ENCODE measurements at places on chromosomes 7 and 10. TPM values are rescaled to one million over a fixed set of nuclear protein-coding genes. Genes with fewer than 3 reads are reported as not detected.

DNA sequence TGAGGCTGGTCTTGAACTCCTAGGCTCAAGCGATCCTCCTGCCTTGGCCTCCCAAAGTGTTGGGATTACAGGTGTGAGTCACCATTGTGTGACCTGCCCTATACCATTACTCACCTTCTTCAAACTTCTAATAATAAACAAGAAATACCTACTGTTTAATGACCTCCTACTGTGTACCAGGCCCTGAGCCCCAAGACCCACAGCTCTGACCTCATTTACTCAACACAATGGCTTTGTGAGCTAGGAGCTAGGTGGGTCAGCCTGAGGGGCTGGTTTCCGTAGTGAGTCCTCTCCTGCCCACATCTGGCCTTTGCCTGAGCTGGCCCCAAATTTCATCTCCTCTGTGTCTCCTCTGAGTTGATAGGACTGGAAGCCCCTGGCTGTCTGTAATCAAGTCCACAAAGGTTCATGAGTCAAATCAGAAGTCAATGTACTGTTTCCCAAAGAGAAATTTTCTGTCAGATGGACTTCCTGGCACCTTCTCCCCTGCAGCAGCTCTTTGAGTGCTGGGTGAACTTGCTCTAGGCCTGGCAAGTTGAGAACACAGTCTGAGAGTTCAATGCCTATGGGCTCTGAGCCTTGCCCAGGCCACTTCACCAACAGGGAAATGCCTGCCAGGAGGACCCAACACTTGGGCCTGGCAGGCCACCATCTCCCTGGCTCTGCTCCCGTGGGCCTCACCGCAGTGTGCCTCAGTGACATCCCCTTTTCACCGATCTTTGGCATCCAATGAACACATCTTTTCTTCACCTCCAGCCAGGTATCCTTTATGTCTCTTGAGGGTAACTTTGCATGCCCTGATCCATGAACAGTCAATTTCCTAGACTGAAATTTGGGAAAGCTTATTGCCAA lies 24.0 kb downstream of the NEURL1 start:
- no peak for DNase-seq

DNA sequence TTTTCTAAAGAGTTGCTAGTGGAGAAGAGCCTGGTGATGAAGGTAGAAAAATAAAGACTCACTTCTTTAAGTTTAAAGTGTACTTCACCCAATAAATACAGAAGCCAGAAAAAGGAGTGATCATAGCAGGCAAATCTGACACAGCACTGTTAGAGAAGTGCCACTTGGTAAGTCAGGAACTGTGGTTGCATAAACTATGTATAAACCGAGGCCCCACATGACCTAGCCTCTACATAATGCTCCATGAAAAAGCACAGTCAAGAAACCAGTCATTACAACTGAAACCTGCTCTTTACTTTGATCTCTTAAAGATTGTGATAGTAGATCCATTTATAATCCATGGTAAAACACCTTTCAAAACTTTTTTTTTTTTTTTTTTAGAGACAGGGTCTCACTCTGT lies 172.1 kb upstream of the PHYHIPL start:
- DNase-seq: no peak

- no peak for DNase-seq
Observed at GRCh38 chr7:94897541-94897940, 9.9 kb upstream of the PPP1R9A start.

- DNase-seq: no peak
Observed at GRCh38 chr7:125326666-125327255, 397.1 kb upstream of the POT1 start.

GRCh38 chr7:140060788-140061606 lies 1.8 kb downstream of the PARP12 start:
- no peak for DNase-seq

Gene STEAP4
- total RNA-seq: not detected

Gene COPG2
- total RNA-seq: 62.7 TPM

DNA sequence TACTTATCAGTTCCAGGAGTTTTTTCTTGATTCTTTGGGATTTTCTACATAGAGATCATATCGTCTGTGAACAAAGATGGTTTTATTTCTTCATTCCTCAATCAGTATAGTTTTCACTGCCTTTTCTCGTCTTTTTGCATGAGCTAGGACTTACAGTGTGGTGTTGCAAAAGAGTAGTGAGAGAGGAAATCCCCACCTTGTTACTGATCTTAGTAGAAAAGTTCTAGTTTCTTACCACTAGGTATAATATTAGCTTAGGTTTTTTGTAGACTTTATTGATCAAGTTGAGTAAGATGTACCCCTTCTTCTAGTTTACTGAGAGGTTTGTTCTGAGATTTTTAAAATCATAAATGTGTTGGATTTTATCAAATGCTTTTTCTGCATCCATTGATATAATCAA lies 123.3 kb downstream of the TMEM26 start:
- no peak for DNase-seq

DNA sequence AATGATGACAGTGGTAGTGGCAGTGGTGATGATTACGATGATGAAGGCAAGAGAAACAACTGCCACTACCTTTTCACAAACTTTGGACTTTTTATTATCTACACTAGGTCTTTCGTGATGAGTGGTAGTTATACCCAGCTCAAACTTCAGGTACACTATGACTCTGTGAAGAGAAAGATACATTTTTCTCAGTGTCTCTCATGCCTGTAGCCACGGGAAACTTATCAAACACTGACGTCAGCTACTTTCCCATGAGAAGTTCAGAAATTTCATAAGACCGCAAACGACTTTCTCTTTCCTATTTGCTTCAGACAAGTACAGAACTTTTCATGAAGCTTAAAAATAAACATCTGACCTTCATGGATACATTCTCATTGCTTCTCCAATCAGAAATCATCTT lies 57.0 kb downstream of the CALD1 start:
- no peak for DNase-seq

Gene ADAP1
- total RNA-seq: 5.2 TPM

Gene ADAM12
- total RNA-seq: 81.4 TPM

Gene AIFM2
- total RNA-seq: 2.8 TPM

Gene NFE2L3
- 3.5 TPM for total RNA-seq

GRCh38 chr7:51823437-51823836 lies 506.8 kb upstream of the COBL start:
- DNase-seq: no peak

DNA sequence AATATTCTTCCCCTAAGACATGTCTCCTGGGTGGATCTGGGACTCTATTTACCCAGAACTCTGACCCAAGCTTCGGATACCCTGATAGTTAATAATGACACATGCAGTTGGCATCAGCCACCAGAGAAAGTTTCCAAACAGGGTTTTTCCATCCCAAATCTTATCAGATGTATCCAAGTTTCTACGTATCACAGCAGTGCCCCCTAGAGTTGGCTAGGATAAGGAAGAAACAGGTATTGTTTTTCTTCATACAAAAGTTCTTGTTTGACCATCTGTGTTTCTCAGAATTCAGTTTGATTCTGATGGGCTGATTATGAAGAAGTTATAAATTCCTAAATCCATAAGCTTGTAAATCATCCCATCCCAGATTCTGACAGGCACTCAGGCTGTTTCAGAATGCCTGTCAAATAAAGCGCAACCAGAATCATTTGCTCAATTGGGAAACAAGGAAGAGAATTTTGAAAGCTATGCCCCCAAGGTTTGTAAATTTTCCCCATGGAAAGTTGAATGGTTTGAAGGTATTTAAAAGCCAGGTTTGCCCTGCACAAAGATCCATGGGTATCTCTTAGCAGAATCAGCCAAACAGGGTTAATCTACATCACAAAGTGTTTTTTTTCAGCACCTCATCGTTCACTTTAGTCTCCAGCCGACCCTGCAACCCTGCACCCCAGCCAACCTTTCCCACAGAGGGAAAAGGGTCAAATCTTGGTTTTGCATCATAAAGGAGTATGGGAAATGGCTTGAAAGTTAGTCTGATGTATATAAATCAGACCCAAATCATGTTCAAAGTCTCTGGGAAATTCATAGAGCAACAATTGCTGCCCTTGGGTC lies 47.4 kb downstream of the NRAP start:
- DNase-seq: peak; percentile 36

GRCh38 chr10:124632064-124632531 lies 112.1 kb downstream of the FAM53B start:
- no peak for DNase-seq

Gene IFIT1
- total RNA-seq: 2.4 TPM

Gene NUTM2E
- 1.6 TPM for total RNA-seq

- no peak for DNase-seq
Observed at GRCh38 chr10:53487019-53487983, 714.7 kb upstream of the MBL2 start.

Gene PAX4
- not detected for total RNA-seq

- no peak for DNase-seq
Observed at GRCh38 chr7:19552576-19552975, 156.3 kb downstream of the POLR1F start.

- DNase-seq: no peak
Observed at GRCh38 chr7:26117142-26117807, 34.7 kb upstream of the NFE2L3 start.

GRCh38 chr7:28018446-28018845 lies 162.1 kb downstream of the JAZF1 start:
- DNase-seq: no peak

Gene C1QL3
- not detected for total RNA-seq

Gene C10orf95
- 0.27 TPM for total RNA-seq

DNA sequence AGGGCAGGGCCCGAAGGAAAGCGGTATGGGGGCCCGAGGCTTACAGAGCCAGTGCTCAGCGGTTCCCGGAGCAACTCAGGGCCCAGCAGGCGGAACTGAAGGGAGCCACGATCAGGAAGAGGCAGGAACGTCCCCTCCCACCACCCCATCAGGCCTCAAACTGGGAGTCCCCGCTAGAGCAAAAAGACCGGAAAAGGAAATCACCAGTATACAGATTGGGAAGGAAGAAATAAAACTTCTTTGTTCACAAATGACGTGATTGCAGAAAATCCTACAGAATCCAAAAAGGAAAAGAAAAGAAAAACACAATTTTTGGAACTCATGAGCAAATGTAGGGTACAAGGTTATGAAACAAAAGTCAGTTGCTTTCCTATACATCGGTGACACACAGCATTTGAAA lies 21.6 kb upstream of the ZFAND2A start:
- DNase-seq: no peak

DNA sequence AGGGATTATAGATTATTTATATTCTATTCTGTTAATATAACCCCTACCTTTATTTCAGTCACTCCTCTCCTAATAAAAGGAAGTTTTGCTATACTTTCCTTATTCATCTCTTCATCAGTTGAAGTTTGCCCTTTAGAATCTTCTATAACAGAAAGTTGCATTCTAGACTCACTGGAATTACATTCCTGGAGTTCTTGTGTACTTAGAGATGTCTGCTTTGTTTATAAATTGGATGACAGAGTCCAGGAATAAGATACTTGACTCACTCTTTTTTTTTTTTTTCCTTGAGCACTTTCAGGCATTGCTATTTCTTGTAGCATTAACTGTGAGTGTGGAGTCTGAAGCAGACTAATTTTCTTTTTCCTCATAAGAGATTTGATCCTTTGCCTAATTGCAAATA lies 640.8 kb downstream of the XPNPEP1 start:
- DNase-seq: no peak

- no peak for DNase-seq
Observed at GRCh38 chr7:33420311-33420940, 291.1 kb downstream of the BBS9 start.

- DNase-seq: no peak
Observed at GRCh38 chr7:128112781-128113221, 81.6 kb upstream of the LRRC4 start.

DNA sequence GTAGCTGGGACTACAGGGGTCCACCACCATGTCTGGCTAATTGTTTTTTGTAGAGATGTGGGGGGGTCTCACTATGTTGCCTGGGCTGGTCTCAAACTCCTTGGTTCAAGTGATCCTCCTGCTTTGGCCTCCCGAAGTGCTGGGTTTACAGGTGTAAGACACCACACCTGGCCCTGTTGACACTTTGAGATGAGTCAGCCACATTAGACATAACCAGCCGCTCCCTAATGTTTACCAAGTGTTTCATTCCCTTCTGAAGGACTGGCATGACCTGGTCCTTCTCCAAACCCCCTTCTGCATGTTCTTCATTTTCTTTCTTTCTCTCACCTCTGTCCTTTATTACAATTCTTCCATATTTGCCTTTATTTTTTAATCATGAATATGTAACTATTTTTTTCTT lies 67.8 kb downstream of the TAF3 start:
- DNase-seq: no peak

GRCh38 chr7:2520131-2520760 lies 672 bp downstream of the LFNG start:
- peak; percentile 39 for DNase-seq

DNA sequence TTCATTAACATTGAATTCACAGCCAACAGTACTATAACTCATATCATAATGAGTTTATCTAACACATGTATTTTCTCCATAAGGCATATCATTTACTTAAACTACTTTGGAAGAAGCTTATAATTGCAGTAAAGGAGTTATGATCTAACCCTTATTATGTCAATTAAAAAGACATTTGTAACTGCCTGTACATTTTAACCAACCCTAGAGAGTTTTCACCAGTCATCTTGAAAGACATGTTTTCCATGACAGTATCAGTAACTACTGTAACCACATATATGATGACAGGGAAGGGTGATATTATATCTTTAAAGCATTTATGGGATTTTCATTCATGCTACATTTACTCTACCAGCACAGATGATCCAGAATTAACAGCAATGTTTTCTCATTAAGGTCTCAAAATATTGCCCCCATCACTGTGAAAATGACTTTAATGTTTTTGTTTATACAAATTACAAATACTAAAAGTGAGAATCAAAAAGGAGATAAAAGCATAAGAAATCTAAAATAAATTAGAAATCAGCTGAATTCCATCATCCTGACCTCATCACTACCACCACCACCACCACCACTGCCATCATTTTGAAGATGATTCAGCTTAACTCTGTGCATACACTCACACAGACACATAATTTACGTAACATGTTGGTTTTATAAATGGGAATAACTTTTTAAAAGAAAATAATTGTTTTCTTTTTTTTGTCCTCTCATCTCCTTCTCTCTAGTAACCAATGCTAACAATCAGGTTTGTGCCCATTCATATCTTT lies 53.6 kb downstream of the MKLN1 start:
- no peak for DNase-seq

Gene VWDE
- total RNA-seq: not detected

DNA sequence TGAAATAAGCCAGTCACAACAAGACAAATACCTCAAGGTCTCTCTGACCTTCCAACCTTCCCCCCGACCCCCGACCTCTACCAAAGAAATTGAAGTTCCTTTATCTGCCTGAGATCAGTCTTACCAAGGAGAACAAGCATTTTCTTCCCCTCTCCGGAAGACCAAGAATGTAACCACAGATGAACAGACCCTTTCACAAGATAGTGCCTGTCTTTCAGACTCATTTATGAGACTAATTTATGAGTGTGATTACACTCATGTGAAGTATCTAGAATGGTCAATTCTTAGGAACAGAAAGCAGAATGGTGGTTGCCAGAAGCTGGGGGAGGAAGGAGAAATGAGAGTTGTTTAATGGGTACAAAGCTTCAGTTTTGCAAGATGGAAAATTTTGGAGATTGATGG lies 108.9 kb upstream of the MKLN1 start:
- no peak for DNase-seq

Gene PRKG1
- total RNA-seq: 4.4 TPM

Gene TMEM229A
- total RNA-seq: 10.9 TPM

Gene ZNF746
- total RNA-seq: 21.9 TPM

GRCh38 chr10:98349508-98349922 lies 65.5 kb downstream of the PYROXD2 start:
- DNase-seq: no peak

Gene CDK6
- total RNA-seq: 42.9 TPM

- DNase-seq: no peak
Observed at GRCh38 chr10:17425584-17426262, 28.7 kb downstream of the ST8SIA6 start.

Gene MMD2
- not detected for total RNA-seq

Gene SLC26A5
- total RNA-seq: not detected

- no peak for DNase-seq
Observed at GRCh38 chr10:113853578-113854012, 287 bp downstream of the DCLRE1A start.
